Left ventricle myocardium superior (tissue), 1 donor: ENCODE measurements at places on chromosomes 3 and 15. TPM values are rescaled to one million over a fixed set of nuclear protein-coding genes. Genes with fewer than 3 reads are reported as not detected.

DNA sequence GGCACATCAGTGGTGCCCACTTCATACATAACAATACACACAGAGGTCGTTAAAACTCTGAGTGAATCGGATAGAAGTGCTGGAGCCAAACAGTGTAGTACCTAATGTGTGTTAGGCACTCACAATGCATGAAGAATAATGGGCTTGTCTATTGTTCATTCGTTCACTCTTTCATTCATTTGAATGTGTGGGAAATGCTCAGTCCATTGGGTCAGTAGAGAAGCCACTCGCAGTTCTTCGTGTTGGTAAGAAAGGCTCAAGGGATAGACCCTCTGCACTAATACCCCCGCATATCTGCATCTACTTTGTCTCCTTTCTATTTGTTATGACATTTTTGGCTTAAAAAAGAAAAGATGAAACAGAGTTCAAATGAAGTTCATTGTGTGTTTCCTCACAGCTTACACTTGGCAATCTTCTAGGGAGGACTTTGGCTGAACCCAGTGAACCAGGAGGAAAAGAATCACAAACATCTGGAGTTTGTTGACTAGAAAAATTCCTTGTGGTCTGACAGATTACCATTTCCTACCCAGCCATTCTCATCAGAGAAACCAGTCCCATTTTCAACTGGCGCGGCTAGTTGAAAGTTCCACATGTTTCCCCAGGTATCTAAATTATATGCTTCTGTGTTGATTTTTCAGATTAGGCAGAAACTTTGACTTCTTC is 32.8 kb upstream of the MFSD1 start:
- DNase-seq = no peak

Gene DCUN1D1
- total RNA-seq = 39.5 TPM

DNA sequence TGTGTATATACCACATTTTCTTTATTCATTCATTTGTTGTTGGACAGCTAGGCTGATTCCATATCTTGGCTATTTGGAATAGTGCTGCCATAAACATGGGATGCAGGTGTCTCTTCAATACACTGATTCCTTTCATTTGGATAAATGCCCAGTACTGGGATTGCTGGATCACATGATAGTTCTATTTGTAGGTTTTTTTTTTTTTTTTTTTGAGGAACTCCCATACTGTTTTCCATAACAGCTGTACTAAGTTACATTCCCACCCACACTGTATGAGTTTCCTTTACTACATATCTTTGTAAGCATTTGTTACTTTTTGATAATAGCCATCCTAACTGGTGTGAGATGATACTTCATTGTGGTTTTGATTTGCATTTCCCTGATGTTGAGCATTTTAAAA is 437.7 kb downstream of the DIPK2A start:
- DNase-seq = no peak

Gene CPEB1
- total RNA-seq = 0.72 TPM

- DNase-seq = no peak
Observed at GRCh38 chr15:28915935-28916334, 30.2 kb downstream of the APBA2 start.

DNA sequence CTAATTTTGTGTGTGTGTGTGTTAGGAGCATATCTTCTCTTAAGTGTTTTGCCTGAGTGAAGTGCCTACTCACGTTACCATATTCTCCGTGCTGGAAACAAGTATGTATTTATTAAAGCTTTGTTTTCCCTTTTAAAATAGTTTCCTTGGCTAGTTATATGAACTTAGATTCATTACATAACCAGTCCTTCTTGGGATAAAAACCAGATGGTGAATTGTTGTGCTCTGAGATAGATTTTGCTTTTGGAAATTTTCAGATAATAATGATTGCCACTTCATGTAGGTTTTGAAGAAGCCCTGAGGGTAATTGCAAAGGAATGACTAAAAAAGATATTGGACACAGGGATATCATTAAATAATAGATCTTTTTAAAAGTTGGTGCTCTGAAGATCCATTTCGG is 390.2 kb upstream of the SGO1 start:
- no peak for DNase-seq

DNA sequence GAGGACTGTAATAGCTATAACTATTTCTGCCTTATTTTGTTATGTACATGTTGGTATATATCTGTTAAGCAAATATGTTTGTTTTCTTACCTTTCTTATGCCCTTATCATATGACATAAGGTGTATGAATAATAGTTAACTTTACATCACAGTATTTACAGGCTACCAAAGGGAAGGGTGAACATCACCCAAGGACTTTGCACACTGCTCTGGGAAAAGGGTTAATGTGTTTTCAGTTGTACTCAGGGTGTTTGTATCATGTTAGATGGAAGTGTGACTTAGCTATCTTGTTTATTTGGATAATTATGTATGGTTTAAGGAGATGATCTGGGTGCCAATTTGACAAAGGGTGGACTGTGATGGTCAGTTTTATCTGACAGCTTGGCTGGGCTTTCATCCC is 60.3 kb downstream of the LSM3 start:
- DNase-seq = no peak

Gene ULK4
- 1.5 TPM for total RNA-seq

- no peak for DNase-seq
Observed at GRCh38 chr15:67042551-67043142, 22.8 kb upstream of the SMAD3 start.

Gene RASGRF1
- not detected for total RNA-seq

DNA sequence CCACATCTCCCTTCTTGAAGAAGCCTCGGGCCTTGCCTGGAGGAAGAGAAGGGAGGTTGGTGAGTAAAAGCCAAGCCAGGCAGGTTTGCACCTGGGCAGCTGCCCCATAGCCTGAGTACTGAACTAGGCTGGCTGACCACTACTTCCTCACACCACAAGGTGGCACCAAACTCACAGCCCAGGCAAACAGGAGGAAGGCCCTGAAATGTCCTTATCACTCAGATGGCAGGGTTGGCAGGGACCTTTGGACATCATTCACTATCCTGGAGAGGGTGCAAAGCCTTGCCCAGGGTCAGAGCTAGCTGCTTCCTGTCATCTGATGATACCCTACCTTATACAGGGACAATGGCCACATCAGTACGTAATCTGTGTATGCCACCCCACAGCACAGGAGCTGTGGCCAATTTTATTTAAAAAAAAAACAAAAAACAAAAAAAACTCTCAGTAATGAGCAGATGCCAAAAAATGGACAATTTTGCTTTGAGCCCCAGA is 2.2 kb upstream of the GRAMD2A start:
- DNase-seq = peak; percentile 77

DNA sequence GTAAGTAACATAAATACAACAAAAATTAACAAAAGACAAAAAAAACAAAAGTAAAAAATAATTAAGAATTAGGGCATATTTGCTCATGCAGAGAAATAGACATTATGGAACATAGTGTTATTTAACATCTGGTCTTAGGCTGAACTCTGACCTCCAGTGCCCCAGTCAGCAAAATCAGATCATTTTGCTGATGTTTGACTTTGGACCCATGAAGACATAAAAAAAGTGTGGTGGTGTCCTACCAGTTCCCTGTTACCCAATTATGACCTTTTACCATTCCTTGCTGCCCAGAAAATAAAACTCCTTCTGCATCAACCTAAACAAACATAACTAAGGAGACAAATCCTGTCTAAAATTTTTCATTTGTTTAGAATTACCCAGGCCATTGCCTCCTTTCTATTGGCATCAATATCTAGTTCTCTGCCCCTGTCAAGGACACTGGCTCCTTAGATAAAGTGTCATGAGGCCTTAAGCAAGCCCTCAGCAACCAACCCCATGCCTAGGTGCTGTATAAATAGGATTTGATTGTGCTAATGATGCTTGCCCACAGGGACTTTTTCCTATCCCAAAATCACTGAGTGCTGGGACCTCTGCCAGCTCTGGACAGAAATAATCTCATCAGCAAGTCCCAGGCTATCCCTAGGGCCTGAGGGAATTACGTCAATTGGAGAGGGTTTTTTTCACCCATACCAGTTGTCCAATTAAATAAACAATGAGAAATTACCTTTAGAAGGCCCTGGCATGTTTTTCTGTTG is 334.5 kb upstream of the UMPS start:
- peak; percentile 66 for DNase-seq

DNA sequence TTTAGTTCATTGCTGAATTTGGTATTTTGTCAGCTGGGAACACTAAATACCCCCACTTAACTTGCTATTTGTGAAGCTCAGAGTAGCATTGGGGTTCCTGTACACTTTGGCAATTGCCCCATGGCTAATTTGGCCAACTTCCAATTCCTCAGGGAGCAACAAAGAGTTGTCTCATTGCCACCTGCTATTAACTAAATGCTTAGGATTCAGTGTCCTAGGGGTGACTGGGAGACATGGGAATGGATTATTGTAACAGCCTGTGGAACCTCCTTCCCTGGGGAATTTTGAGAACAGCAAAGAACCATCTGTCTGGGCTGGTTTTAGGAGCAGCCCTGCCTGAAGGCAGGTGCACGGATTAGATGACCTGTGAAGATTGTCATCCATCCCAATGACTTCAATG is 437.4 kb upstream of the TPRG1 start:
- no peak for DNase-seq

- no peak for DNase-seq
Observed at GRCh38 chr3:50632450-50632849, 15.5 kb downstream of the MAPKAPK3 start.

DNA sequence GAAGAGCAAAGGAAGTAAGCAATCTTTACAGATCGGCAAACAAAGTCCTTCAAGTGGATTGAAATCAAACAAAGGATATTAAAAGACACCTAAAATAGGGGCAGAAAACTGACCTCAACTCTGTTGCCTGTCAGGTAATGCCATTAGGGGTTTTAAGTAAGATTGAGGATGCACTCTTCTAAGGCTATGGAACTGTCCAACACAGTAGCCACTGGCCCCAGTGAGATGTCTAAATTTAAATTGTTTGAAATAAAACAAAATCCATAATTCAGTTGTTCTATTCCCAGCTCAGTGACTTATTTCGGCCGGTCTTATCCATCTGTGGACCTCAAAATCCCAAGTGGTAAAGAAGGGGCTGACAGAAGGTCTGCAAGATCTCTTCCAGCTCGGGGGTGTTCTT is 49.5 kb upstream of the LMCD1 start:
- DNase-seq = no peak

Gene TMEM212
- not detected for total RNA-seq

DNA sequence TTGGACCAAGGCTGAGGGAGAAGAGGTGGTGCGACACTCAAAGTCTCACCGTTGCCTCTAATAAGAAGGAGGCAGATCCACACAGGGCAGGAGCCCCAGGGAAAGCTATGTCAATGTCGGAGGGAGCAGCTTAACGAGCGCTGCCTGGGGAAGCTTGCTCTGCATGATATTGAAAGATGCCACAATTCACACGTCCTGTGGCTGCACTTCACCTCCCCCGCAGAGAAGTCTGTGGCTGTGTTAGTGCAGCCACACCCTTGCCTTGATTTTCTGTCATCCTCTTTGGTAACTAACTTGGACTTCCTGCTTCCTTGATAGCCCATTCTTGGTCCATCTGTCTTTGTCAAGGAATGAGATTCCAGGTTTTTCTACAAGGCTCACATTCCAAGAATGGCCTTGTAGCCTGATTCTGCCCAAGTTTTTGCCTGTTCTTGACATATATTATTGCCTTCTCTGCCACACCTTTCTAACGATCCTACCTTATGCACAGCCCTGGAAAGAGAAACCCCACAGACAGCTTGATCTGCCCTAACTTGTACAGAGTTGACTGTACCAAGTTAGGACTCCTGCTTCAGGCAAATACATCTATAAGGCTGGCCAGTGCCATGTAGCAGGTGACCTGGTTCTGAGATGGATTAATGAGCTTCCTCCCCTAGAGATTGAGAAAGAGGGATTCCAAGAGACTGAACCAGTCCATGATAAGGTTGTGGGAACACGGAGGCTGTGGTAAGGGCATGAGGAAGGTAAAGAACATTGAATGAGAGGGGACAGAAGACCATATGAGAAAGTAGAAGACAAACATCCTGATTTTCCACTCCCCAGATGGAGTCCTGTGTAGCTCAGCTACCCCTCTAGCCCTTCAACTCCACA is 153.0 kb upstream of the WNT5A start:
- no peak for DNase-seq

Gene SPATA12
- not detected for total RNA-seq
